ENCODE measurements at places on chromosomes 3 and 15.

GRCh38 chr3:160837394-160837980, 81.5 kb downstream of the PPM1L start:
- no peak for DNase-seq

DNA sequence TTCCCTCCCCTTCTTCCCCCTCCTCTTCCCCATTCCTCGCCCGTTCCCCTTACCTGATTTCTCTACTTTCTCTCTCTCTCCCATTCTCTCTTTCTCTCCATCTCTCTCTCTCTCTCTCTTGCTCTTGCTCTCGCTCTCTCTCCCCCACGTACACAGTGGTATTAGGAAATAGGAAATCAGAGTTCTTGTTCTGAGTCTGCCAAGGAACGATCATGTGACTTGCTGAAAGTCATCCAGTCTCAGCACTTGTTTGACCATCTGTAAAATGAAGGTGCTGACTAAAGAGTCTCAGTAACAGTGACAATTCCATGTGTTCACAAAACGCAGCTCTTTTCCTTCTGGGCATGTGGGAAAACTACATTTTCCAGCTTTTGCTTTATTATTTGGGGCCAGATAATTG, 445.0 kb upstream of the TGFBR2 start:
- DNase-seq = no peak

- no peak for DNase-seq
Observed at GRCh38 chr3:13161021-13161759, 88.0 kb upstream of the IQSEC1 start.

DNA sequence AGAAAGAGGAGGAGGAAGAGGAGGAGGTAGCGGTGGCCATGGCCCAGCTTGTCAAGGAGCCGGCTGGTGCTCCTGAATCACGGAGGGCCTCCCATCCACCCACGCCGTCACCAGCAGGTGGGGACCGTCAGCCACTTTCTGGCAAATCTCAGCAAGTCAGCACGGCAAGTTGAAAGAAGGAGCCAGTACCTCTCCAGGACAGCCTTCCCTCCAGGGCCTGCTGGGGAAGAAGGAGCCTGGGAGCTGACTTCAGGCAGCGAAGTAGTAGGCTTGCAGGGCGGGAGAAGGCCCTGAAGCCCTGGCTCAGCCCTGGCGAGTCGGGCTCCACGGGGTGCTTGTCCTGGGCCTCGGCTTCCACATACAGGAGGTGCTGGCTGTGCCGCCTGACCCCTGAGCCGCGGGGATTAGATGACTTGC, 99.2 kb upstream of the TRPM1 start:
- peak; percentile 83 for DNase-seq

DNA sequence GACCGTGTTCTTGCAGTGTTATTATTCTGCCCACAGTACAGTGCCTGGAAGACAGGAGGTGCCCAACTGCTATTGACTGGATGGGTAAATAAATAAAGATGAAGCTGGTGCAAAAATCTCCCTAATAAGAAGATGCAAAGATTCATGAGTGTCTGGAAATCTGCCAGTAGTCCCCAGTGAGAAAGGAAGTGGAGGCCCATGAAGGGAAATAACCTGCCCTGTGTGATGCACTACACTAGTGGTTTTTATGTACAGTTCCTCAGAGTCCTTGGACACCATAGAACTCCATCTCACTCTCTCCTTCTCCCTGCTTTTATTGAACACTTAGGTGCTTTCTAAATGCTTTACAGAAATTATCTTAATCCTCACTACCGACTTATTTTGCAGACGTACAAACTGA, 8.3 kb upstream of the SUCLG2 start:
- DNase-seq = no peak

DNA sequence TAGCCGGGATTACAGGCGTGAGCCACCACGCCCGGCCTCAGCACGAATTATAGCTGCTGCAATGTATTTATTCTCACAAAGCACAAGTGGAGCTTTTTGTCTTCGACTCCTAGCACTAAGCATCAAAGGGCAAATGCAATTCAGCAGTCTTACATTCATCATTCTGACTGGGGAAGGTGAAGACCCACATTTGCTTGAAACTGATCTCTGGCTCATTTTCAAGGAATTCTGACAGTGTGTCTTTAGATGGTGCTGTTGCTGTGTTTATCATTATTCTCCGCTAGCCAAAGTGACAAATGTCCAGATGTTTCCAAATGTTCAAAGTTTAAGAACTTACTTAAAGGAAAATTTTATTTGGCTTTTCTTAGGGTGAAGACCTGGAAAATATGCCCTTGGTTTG, 55.9 kb downstream of the SGO1 start:
- no peak for DNase-seq

DNA sequence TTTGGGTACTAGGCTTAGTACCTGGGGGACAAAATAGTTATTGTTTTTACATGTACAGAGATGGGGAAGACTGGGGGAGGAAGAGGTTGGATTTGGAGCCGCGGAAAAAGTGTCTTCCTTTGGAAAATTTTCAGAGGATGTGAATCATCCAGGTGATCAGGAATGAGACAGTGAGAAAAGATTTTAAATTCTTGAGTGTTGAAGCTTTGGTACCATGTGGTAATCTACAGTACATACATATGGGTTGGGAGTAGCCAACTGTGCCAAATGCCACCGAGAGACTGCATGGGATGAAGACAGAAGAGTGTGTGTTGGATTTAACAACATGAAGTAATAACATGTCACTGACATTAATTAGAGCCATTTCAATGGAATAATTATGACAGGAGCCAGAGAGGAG, 1238.2 kb downstream of the ROBO1 start:
- DNase-seq = no peak

GRCh38 chr15:65901836-65902235, 32.5 kb downstream of the RAB11A start:
- DNase-seq = no peak

- DNase-seq = no peak
Observed at GRCh38 chr3:145429546-145429945, 731.4 kb downstream of the PLOD2 start.

DNA sequence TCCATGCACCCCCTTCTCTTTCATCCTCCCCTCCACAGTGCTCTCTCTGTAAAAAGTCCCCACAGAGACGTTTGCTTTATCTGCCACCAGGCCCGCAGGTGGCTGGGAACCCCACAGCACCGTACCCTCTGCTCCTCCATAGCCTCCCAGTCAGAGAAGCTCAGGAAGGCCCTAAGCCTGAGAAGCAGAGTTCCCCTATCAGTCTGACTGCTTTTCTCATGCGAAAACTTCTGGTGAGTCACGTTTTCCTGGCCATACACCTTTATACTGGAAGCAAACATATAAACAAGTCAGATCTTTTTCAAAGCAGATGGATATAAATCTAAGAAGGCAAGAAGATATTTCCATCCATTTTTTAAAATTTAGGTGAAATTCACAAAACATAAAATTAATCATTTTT, 51.5 kb upstream of the MEF2A start:
- DNase-seq = no peak

DNA sequence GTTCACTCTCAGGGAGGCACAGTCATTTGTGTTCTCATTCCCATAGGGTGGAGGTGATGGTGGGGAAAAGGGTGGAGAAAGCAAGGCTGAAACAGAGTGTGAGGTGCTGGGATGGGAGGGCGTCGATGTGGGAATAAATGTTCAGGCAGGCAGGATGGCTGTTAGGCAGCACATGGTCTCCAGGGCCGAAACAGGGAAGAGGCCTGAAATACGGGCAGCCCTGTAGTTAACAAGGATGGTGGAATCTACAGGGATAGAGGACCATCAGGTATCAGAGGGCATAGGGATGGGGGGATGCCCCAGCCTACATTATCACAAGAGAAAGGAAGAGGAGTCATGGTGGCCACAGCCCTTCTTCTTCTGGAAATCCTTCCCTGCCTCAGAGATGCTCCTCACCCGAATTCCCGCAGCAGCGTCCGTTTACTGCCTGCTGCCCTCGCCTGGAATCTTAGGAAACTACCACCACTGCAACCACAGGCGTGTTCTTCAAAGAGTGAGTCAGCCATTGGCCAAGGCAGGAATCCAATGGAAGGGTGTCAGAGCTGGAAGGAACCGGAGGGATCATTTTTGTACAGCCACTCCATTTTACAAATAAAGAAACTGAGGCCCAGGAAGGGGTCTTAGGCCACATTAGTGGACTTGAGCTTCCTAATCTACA, 49.7 kb upstream of the POMGNT2 start:
- peak; percentile 70 for DNase-seq

DNA sequence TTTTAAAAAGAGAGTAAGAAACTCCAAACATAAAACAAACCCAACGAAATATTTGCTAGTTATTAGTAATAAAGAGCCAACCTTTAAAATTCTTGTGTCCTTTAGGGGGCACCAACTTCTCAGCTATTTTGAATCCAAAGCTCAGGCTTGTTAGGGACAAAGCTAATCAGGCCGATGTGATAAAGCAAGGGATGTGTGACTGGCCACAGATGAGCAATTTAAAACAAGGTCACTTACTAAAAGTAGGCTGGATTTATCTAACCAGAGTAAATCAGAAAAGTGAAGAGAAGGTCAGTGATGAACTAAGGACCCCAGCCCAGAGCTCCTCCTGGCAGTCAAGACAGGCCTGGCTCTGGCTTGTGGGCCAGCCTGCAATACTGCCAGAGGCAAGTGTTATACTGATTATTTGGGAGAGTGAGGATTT, 108.5 kb downstream of the CYP19A1 start:
- no peak for DNase-seq

DNA sequence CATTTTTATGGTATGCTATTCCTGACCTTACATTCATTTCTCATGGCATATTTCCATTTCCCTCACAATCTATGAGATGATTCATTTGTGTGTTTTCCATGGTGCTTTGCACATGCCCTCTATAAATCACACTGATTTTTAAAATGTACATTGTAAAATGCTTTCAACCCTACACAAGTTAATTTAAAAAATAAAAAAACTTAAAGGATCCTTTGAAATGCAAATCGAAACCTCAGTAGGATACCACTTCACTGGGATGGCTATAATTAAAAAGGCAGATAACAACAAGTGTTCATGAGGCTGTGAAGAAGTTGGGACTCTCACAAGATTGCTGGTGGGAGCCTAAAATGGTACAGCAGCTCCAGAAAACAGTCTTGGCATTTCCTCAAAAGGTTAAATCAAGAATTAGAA, 83.5 kb downstream of the FMN1 start:
- no peak for DNase-seq

- DNase-seq = no peak
Observed at GRCh38 chr3:126713199-126713598, 9.2 kb downstream of the CHCHD6 start.

DNA sequence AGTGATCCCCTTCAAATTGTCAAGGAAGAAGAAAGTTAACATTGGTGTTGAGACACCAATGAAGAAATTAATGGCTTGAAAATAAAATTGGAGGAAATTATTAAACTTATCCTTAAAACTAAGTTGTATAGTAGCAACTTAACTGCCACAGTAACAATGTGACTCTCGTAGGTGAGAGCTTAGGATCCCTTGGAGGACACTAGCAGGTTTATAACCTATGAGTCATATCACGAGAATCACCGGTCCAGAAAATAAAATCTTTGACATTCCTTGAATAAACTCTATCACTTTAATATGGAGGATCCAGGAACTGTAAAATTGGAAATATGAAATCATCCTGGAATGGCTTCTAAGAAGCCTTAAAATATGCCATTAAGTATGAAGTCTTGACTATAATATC, 2.1 kb downstream of the GHSR start:
- no peak for DNase-seq

DNA sequence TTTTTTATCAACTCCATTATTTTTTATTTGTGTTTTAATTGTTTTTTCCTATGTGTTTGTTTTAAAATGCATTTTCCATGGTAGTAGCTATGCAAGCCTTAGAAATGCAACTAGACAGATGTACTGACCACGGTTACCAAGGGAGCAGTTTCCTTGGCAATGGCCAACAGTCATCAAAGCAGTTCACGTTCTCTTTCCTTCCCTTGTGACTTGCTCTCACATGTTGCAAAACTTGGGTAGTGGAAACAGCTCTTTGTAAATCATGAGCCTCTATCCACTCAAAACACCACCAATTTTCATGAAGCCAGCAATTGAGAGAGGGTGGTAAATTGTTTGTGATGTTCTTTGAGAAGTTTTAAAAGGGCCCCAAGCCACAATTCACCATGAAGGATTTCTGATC, 499.4 kb upstream of the MDFIC2 start:
- no peak for DNase-seq

DNA sequence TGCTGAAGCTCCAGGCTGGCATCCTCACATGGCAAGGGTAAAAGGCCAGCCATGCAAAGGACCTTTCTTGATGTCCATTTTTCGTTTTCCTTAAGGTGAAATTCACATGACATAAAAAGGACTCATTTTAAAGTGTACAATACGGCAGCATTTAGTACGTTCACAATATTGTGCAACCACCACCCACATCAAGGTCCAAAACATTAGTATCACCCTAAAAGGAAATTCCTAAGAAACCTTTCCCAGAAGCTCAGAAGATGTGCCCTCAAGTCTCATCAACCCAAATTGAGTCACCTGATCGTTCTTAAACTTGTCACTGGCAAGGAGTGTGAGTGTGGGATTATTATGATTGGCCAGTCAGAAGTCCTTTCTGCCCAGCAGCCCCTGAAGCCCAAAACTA, 250.1 kb downstream of the TLE3 start:
- DNase-seq = no peak

GRCh38 chr15:94674296-94674695, 442.9 kb downstream of the MCTP2 start:
- DNase-seq = no peak

GRCh38 chr15:47296881-47297280, 420.4 kb upstream of the SEMA6D start:
- DNase-seq = no peak

DNA sequence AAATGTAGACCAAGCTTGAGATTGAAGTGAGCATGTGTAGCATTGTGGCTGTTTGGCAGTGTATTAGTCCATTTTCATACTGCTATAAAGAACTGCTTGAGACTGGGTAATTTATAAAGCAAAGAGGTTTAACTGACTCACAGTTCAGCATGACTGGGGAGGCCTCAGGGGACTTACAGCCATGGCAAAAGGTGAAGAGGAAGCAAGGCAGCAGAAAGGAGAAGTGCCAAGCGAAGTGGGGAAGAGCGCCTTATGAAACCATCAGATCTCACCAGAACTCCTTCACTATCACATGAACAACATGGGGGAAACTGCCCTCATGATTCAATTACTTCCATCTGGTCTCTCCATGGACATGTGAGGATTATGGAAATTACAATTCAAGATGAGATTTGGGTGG, 8.6 kb upstream of the CERS3 start:
- DNase-seq = no peak

DNA sequence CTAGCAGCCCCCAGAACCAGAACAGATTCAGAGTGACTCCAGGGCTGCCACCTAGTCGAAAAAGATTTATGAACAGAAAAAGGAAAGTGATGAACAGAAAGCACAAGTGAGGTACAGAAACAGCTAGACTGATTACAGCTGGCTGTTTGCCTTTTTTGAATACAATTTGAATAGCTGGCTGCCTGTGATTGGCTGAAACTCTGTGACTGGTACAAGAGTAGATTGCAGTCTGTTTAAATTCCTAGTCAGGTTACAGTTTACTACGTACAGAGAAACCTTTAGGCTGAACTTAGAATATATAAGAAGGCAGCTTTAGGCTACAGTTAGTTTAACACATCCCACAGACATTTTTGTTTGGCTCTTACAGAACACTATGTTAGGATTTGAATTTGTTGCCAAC, 10.0 kb downstream of the CCDC13 start:
- no peak for DNase-seq

- DNase-seq = no peak
Observed at GRCh38 chr3:15339786-15340215, 7.4 kb upstream of the SH3BP5 start.

- DNase-seq = no peak
Observed at GRCh38 chr3:35931867-35932266, 292.5 kb downstream of the ARPP21 start.
